Dermis blood vessel endothelial cell (primary cell): ENCODE measurements at places on chromosomes 16 and 17.

GRCh38 chr17:72967977-72968585, 124.4 kb downstream of the SLC39A11 start:
- peak; percentile 42 for DNase-seq

- peak; percentile 62 for DNase-seq
Observed at GRCh38 chr17:72901083-72901482, 191.4 kb downstream of the SLC39A11 start.

DNA sequence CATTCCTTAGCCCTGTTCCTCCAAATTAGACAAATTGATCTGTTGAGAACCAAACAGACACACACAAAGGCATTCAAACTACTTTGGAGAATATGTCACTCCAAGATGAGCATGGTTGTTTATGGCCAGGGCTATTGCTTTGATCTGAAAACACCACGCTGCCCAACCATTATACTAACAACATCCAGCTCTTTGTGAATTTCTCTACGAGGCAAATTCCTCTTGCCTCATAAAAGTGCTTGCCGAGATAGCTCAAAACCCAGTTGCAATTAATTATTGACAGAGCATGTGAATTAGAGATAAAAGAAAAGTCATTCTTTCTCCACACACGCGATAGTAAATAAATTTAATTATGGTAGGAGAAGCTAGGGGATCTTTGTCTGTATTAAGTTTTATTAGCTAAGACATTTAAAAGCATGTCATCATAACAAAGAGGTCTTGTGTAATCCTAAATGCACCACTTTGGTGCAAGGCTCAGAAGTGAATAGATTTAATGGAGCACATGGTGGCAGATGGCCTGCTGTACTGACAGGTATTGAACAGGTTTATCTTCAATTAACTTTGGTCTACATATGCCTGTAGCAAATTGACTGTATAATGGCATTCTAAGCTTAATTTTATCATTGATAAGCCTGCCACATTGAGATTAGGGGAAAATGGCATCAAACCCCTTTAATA, 441.8 kb downstream of the HS3ST4 start:
- DNase-seq: no peak

GRCh38 chr17:16187642-16188041, 27.7 kb downstream of the NCOR1 start:
- DNase-seq: no peak

- no peak for DNase-seq
Observed at GRCh38 chr17:74467221-74467951, 952 bp downstream of the CD300A start.

- no peak for DNase-seq
Observed at GRCh38 chr16:4270091-4270490, 2.7 kb downstream of the TFAP4 start.

DNA sequence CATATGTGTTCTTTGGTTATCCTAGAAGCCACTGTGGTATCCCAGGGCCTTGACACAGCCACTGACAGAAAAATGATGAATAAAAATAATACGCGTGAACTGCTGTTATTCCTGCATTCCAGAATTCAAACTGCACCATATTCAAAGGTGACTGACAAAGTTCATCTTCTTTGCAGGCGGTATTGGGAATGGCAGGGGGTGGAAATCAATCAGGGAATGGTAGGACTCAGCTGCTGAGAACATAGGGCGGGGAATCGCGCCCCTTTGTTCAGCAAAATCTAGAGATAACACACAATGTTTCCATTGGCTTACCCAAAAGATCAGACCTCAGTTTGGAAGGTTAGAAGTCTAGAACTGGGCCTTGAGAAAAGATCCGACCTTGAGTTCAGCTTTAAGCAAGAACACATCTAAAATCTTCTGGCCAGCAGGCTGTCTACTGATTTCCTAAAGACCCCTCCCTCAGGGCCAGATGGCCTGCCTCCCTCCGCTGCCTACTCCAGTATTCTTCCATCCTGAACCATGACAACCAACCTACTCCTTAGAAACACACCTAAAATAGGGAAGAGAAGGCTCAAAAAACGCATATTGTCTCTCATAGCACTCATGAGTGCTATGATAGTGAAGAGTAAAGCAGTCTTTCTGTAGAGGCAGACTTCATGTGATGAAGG, 34.1 kb downstream of the CDK5R1 start:
- DNase-seq: no peak

- no peak for DNase-seq
Observed at GRCh38 chr17:75774471-75774990, 9.5 kb upstream of the GALK1 start.

DNA sequence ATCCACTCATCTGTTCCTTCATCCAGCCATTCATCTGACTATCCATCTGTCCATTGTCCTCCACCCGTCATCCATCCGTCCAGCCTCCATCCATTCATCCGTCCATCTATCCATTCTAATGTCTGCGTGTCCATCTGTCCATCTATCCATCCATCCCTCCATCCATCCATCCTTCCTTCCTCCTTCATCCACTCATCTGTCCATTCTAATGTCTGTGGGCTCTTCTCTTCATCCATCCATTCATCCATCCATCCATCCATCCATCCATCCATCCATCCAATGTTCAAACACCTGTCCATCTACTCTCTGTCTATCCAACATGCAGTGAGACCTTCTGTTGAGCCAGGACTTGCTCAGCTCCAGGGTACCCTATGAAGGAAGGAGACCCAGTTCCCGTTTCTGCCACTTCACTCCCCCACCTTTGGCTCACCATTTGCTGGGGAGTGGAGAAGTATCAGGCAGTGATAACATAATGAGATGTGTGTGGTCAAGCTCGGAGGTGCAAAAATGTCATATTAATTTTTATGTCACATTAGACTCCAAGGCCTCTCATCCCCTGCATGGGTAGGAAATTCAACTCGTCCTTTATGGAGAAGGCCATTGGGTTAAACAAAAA, 36.5 kb upstream of the ADGRG1 start:
- DNase-seq: no peak

- peak; percentile 67 for DNase-seq
Observed at GRCh38 chr16:70572050-70572925, 48.7 kb downstream of the SF3B3 start.

DNA sequence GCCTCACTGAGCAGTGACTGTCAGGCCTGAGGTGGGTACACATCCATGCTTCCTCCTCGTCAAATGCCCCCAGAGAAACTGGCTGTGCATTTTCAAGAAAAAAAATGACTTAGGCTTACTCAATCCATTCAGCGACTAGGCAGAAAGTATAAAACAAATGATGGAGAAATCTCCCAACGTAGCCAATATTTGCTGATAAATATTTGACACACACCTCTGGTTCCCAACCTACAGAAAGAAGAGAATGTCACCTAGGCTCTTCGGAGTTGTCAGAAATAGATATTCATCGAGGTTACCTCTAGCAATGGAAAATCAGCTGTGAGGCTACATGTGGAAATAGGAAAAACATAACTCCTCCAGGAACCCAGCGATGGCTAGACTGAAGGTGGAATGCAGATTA, 12.4 kb upstream of the TOM1L1 start:
- DNase-seq: no peak

DNA sequence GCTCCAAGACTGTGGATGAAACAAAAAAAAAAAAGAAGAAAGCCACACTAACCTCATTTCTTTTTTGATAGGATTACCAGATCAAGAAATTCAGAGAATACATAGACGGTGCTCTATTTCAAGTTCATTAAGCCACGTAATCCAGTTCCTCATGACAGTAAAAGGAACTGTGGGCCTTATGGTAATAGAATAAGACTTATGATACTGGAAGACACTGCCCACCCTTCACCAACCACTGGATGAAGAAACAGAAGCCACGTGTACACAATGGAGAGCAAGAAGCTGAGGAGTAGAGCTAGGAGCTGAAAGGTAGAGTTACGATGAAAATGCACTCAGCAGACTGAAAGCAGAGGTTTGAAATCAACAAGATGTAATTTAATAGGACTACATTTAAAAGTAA, 11.2 kb downstream of the NCBP3 start:
- no peak for DNase-seq

- DNase-seq: no peak
Observed at GRCh38 chr16:15434079-15434424, 336 bp upstream of the BMERB1 start.

DNA sequence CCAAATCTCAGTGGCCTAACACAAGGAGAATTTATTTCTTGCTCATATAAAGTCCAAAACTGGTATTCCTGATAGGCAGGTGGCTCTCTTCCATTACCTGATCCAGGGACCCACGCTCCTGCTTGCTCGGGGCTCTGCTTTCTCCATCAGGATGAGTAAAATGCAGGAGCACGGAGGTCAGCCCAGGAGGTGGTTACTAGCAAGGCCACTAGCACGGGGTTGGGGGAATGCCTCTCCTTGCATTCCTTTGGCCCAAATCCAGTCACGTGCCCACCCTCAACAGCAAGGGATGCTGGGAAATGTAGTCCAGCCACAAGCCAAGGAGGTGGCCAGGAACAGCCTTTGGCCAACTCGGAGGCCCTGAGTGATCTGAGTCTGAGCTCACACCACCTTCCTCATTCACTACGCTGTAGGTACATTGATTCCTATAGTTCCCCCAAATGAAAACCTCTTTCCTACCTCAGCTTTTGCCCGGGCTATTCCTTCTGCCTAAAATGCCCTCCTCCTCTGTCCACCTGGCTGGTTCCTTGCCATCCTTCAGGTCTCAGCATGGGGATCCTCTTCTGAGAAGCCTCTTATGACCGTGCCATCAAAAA, 38.3 kb upstream of the HAPSTR1 start:
- peak; percentile 85 for DNase-seq

GRCh38 chr16:31435341-31436220, 7.0 kb downstream of the ZNF843 start:
- no peak for DNase-seq

DNA sequence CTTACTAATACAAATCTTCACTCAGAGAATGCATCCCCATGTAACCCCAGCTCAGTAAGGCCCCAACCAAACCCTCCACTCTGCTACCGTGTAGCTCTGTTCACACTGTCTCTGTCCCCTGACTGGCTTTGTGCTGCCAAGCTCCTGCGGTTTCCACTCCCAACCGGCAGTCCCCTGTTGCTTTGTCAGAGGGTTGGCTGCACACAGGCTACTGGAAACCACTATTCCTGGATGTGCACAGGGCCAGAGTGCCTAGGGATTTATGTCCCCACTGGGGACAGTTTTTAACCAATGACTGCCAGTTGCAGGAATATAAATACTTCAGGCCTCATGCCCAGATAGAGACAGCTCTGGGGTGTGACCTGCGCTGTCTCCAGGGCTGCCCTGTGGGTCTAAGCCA, 157.1 kb upstream of the C16orf82 start:
- DNase-seq: no peak

DNA sequence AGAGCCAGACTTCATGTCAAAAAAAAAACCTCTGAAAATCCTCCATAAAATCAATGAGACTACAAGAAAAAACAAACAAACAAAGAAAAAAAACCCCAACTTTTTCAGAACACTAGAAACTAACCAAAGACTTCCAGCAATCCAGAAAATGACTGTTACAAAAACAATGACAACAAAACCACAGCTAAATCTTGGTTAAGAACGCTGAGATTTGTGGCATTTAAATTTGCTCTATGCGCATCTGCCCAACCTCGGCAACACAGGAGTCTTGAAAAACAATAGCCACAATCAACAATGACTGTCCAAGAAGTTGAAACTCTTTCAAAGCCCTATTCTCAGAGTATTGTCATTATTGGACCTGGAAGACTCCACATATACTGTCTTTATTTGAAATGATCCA, 402.4 kb downstream of the ZFHX3 start:
- DNase-seq: no peak

- DNase-seq: peak; percentile 91
Observed at GRCh38 chr16:2838928-2839327, 8.8 kb downstream of the ZG16B start.

GRCh38 chr17:628089-628941, 86.3 kb downstream of the VPS53 start:
- DNase-seq: no peak

GRCh38 chr17:67336859-67337258, 29.5 kb downstream of the PSMD12 start:
- no peak for DNase-seq

DNA sequence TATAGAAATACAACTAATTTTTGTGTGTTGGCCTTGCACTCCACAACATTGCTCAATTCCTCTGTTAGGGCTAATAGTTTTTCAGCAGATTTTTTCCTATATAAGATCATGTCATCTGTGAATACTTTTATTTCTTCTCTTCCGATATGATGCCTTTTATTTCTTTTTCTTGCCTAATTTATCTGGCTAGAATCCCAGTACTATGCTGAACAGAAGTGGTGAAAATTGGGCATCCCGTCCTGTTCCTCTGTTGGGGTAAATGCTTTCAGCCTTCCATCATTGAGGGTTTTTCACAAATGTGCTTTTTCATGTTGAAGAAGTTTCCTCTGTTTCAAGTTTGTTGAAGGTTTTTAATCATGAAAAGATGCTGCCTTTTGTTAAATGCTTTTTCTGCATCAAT, 22.7 kb upstream of the TNFRSF13B start:
- DNase-seq: no peak

DNA sequence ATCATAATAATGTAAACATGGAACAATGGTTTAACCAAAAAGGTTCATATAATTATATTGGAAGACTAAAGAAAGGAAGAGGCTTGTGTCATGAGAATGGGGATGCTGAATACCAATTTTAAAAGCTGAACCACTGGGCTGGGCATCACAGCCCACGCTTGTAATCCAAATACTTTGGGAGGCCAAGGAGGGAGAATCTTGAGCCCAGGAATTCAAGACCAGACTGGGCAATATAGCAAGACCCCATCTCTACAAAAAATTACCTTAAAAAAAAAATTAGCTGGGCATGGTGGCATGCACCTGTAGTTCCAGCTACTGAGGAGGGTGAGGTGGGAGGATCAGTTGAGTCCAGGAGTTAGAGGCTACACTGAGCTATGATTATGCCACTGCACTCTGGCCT, 65.1 kb downstream of the SMURF2 start:
- DNase-seq: no peak

DNA sequence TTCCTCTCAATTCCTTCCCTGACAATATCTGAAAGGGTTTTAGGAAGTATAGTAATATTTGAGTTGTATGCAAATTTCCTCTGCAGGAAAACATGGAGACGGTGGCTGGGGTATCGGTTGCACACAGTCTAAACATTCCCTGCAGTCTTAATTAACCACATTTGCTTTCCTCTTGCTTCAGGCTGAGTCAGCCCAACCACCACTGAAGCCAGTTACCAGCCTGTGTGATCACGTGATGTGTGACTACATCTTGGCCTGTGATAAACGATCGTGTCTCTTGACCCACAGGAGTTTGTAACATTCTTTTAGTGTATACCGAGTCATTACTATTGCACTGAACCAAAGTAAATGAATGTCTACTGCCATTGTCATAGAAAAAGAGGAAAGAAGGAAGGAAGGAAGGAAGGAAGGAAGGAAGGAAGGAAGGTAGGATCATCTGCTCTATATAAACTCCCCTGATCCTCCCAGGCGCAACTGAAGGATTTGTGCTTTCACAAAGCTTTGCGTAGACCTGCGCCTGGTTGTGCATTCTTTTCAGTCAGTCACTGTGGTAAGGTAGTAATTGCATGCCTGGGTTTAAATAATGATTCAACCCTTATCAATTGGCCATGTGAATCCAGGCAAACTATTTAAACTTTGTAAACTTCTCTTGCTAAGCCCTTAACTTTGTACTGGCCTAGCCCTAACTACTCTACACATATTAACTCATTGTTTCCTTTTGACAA, 280.6 kb upstream of the SALL1 start:
- DNase-seq: peak; percentile 12
